A549 treated with DMSO at 1 μM for 4 hours (cell line): ENCODE measurements at places on chromosomes 5 and 9. TPM values are rescaled to one million over a fixed set of nuclear protein-coding genes. Genes with fewer than 3 reads are reported as not detected.

The GRHPR gene
- 139 to 164 TPM (median 156 TPM) in 5 replicates for total RNA-seq

The LCN1 gene
- not detected in 5 replicates for total RNA-seq

The FOXD4L6 gene
- 0.15 TPM in 1 of 5 replicates, not detected in the others for total RNA-seq

The CNTFR gene
- 0.07 to 0.20 TPM (median 0.13 TPM) in 4 of 5 replicates, not detected in the other for total RNA-seq

The PCDHB4 gene
- total RNA-seq = 0.03 to 0.17 TPM (median 0.05 TPM) in 5 replicates

The ANXA2R gene
- total RNA-seq = 1.9 to 3.0 TPM (median 2.4 TPM) in 5 replicates

The PCDHA10 gene
- total RNA-seq = 0.01 to 0.06 TPM (median 0.01 TPM) in 4 of 5 replicates, not detected in the other

The FOXD4 gene
- 0.27 to 0.58 TPM (median 0.47 TPM) in 5 replicates for total RNA-seq

The GARIN3 gene
- total RNA-seq = not detected in 5 replicates

The SLC22A4 gene
- 3.6 to 5.5 TPM (median 4.1 TPM) in 5 replicates for total RNA-seq

The MSX2 gene
- 5.2 to 6.7 TPM (median 5.5 TPM) in 5 replicates for total RNA-seq

The NUTM2F gene
- total RNA-seq = not detected in 5 replicates

The ECSCR gene
- not detected in 5 replicates for total RNA-seq

The GLRA1 gene
- total RNA-seq = not detected in 5 replicates

The CNTLN gene
- 4.9 to 6.3 TPM (median 5.9 TPM) in 5 replicates for total RNA-seq

The NR2F1-AS1 gene
- total RNA-seq = 3.7 to 4.7 TPM (median 4.5 TPM) in 5 replicates

The C9 gene
- total RNA-seq = not detected in 5 replicates

The PIP5KL1 gene
- 2.0 to 2.6 TPM (median 2.1 TPM) in 5 replicates for total RNA-seq

The IFNA21 gene
- not detected in 5 replicates for total RNA-seq

The KIF4B gene
- total RNA-seq = 0.03 to 0.05 TPM (median 0.04 TPM) in 3 of 5 replicates, not detected in the others

The SHISAL2B gene
- total RNA-seq = not detected in 5 replicates

The HAVCR1 gene
- 35.8 to 44.2 TPM (median 43.9 TPM) in 5 replicates for total RNA-seq

The SLC1A3 gene
- total RNA-seq = not detected in 5 replicates

The IL13 gene
- 0.06 to 0.11 TPM in 2 of 5 replicates, not detected in the others for total RNA-seq

The IL33 gene
- 0.49 to 2.2 TPM (median 1.0 TPM) in 5 replicates for total RNA-seq

The LPAR1 gene
- 9.0 to 13.1 TPM (median 11.6 TPM) in 5 replicates for total RNA-seq

The DNAJC18 gene
- 5.6 to 10.6 TPM (median 7.2 TPM) in 5 replicates for total RNA-seq

The PCDHA6 gene
- 0.08 to 0.10 TPM (median 0.09 TPM) in 3 of 5 replicates, not detected in the others for total RNA-seq

The SLC36A3 gene
- total RNA-seq = not detected in 5 replicates

The CMYA5 gene
- total RNA-seq = 0.07 to 0.17 TPM (median 0.13 TPM) in 5 replicates

The ALDH1A1 gene
- total RNA-seq = 4,424 to 5,975 TPM (median 5,388 TPM) in 5 replicates

The PTPRD gene
- total RNA-seq = 0.09 to 0.56 TPM (median 0.36 TPM) in 5 replicates
